Epithelial cell of prostate (primary cell): ENCODE measurements at places on chromosomes 12 and 14.

DNA sequence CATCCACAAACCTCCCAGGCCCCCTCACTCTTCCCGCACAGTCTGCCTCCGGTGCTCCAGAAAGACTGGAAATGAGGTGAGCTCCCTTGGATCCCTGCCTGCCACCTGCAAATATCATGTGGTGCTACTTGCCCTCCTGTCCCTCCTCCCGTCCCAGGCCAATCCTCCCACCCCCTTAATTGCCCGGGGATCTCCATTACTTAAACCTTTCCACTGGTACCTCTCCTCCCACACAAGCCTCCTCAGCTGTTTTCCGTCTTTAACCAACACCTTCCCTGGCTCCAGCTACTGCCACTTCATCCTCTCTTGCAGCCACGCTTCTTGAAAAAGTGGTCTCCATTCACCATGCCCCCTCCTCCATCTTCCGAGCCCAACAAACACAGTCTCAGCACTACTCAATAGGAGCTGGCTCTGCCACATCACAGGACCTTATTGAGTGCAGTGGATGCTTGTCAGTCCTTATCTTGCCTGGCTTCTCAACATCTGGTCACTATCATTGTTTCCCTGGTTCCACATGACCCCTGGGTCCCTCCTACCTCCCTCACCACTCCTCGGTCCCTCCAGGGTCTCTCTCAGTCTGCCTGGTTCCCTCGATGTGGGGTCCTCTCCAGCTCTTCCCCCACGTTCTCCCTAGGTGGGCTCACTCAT lies 11.5 kb downstream of the FAIM2 start:
- no peak for DNase-seq

DNA sequence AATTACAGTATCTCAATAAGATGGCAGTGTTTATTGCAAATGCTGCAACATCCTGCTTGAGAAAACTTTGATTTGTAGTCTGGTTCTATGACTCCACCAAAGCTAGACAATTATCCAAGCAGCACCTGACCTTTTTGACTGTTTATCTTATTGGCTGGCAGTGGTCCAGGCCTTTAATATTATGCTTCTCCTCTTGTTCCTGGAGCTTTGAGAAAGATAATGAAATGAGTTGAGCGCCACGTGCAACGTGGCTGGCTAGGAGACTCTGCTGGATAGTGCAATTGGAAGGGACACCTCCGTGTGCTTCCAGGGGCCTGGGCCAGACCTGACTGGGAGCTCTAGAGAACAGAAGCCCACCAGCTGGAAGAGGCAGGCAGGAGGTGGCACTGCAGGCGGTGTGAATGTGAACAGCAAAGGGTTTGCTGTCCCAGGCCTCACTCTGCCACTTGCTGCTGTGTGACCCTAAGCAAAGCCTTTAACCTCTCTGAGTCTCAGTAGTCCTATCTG lies 349.3 kb downstream of the CACNA1C start:
- DNase-seq = no peak

DNA sequence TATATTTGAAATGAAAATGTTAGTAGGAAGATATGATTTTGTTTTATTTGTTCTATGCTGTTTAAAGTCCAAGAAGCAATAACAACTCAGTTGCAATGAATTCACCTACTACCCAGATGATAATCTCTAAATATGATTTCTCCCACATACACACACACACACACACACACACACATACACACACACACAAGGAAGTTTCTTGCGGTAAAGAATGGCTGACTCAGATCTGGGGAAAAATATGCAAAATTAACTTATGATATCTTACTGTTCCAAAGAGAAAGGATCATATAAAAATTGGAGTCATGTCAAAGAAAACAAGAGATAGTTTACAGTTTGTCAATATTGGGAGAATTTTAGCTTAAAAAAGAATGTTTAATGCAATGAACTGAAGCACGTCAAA lies 456.7 kb downstream of the SLC16A7 start:
- DNase-seq = no peak

DNA sequence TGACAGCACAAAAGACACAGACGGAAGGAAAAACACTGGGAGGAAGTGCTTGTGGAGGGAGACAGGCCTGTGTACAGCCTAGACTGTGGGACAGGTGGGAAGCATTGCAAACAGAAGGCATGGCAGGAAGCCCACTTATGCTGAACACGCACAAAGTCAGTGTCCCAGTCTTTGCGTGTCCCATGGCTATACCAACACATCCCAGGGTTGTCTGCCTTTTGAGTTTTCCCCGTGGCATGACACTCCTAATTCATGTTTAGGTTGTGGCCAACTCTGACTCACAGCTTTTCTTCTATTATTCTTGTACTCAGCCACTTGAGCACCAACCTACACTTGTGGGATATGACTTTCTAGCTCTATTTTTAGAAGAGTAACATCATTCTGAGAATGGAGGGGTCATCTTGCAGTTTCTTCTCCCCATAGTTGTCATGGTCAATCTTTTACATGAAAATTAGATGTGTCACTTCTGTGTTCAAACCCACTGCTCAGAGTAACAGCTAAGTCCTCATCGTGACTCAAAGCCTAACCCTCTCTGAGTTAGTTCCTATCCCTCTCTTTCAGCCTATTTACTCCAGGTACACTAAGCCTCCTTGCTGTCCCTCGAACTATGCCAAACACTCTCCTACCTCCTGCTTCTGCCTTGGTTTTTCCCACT lies 27.5 kb upstream of the JPH4 start:
- DNase-seq = no peak

DNA sequence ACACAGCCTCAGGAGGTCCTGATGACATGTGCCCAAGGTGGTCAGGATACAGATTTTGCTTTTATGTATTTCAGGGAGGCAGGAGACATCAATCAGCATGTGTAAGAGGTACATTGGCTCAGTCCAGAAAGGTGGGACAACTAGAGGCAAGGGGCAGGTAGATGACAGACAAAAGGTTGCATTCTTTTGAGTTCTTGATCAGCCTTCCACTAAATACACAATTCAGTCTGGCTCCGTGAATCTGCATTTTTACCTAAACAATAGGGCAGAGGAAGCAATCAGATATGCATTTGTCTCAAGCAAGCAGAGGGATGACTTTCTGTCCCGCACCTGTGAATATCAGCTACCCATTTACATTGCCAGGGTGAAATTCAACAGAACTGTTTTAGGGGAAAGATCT lies 178.6 kb downstream of the KSR2 start:
- no peak for DNase-seq

GRCh38 chr14:59463787-59464485 lies 1.2 kb downstream of the GPR135 start:
- DNase-seq = no peak

DNA sequence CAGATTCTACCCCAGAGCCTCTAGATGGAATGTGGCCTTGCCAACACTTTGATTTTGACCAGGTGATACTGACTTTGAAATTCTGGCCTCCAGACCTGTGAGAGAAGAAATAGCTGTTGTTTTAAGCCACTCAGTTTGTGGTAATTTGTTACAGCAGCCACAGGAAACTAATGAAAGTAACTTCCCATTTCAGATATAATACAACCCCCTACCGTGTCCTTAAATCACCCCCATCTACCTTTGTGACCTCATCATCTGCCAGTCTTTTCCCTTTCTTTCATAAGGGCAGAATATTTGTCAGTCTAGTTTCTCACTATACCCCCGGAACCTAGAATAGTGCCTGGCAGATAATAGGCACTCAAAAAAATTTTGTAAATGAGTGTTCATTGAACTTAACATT lies 39.6 kb downstream of the PPP4R4 start:
- no peak for DNase-seq

DNA sequence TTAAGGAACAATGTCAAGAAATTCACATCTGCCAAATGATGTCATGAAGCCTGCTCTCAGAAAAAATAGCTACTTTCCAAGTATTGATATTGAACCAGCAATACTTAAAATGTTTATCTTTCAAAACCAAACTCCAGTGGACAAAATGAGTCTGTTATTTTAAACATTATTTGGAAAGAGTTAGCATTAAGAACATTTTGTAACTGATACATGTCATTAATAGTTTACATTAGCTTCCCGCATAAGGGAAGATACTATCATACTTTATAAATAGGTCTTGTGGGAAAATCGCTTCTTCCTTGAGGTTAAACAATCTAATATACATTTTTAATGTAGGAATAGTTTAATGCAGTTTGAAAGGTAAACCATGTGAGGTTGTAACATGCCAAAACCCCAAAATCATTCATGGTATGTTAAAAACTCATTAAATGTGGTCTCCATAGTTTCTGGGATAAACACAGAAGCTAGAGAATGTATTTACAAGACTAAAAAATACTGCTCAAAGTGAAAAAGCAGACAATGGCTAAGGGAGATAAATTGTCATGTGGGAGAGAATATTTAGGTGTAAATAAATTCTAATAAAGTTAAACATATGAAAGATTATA lies 73.4 kb upstream of the ATP2B1 start:
- DNase-seq = no peak

GRCh38 chr12:121958541-121959240 lies 40.3 kb downstream of the CFAP251 start:
- no peak for DNase-seq

GRCh38 chr12:95634622-95635621 lies 83.6 kb upstream of the USP44 start:
- no peak for DNase-seq
